ENCODE measurements at places on chromosomes 5 and 9.

DNA sequence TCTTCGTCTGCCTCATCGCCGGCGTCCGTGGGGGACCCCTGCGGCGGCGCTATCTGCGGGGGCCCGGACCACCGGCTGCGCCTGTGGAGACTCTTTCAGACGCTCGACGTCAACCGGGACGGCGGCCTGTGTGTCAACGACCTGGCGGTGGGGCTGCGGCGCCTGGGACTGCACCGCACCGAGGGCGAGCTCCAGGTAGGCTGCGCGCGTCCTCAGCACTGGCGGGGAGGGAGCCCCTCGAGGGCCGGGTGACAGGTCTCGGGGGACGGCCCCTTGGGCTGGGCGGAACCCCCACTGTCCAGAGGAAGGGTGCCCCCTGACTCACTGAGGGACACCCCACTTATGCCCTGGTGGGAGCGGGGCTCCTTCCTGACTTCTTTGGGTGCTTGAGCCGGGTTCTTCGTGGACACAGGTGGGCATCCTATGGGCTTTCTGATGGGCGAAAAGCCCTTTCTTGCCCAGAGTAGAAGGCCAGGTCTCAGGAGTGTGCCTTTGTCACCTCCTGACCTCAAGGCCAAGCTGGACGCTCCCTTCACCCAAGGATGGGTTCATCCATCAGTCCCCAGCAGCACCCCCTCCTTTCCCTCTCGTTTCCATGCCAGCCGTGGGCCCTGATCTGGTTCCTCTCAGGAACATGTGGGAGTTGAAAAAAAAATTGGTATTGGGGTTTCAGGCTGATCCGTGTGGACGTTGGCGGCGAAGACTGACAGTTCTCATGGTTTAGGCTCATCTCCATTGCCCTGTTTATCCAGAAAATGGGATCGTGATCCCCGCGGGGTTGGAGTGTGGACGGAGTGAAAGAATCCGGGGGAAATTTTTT, 564 bp downstream of the SLC25A25 start:
- no peak for DNase-seq

DNA sequence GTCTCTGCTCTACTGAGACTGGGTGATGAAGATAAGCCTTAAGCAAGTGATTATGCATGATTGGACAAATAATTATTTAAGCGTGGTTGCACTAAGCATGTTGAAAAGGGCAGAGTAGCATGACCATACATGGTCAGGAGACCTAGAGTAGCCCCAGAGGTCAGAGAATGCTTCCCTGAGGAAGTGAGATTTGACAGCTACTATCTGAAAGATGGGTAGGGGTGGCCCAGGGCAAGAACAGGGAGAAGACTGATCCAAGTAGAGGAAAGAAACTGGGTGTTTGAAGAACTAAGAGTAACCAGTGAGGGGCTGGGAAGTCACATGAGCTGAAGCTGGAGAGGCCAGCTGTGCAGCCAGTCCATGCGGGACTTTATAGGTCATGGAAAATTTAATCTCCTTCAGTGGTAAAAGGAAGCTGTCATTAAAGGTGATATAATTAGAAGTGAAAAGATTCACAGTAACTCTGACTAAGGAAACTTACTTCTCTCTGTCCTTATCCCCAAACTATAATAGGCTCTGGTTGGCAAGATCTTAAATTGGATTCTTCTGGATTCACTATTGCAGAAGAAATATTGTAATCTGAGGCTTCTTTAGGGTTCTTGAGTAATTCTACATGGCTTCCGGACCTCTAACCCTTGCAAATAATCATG, 35.2 kb downstream of the YIPF5 start:
- no peak for DNase-seq

GRCh38 chr5:141822144-141822543, 56.1 kb downstream of the PCDH1 start:
- DNase-seq, result peak; percentile 44

DNA sequence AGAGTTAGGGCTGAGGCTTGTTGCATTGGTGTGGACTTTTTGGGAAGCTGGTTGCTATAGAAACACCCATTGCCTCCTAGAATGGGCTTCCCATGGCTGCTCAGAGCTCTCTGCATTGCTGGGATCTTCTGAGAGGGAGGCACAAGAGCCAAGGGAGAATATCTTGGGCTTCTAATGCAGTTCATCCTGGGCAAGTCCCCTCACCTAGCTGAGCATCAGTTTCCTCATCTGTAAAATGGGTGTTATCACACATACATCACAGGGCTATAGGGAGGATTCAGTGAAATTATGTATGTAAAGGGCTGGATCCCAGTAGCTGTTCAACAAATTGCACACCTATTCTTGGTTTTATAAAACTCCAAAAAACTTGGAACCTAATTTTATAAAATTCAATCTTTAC, 106.1 kb upstream of the ALDH1B1 start:
- no peak for DNase-seq

GRCh38 chr9:26891726-26892125, 876 bp downstream of the CAAP1 start:
- DNase-seq, result no peak

- no peak for DNase-seq
Observed at GRCh38 chr5:149404746-149405549, 25.9 kb upstream of the IL17B start.

GRCh38 chr5:38715696-38716095, 130.1 kb upstream of the OSMR start:
- DNase-seq, result peak; percentile 69

DNA sequence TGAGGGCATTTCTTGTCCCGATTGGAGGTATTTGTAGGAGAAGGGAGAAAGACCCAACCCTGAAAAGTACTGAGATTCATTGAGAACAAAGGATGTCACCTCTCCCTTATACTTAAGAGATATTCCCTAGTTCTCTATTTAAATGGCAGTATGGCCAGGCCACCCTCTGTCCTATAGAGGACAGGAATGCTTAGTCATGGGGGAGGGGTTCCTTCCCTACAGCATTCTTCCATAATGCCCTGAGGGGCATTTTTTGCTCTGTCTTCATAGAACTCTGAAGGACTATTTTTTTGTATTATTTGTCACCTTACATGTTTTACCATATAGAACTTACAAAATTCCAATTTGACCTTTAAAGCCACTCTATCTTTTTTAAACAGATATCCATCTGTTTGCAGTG, 176.3 kb downstream of the TMEM161B start:
- DNase-seq, result no peak

DNA sequence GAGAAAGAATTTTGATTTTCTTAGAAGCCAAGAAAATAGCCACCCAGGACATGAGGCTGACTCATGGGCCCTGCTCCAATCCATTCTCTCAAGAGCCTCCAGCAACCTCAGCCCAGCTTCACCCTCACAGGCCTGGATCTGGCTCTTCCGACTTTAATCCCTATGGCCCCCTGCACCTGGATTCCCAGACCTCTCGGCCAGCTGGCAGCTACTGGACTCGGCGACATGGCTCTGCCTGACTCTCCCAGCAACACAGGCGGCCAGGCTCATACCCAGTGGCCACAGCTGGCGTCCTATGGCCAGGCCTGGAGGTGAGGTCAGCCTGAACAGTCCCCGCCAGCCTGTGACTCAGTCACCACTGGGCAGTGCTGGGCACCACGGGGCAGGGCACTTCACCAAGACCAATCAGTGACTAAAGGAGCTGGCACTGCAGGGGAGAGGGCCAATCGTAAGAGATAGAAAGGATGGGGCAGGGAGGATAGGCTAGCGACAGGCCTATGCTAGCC, 6.2 kb upstream of the PDLIM4 start:
- no peak for DNase-seq

DNA sequence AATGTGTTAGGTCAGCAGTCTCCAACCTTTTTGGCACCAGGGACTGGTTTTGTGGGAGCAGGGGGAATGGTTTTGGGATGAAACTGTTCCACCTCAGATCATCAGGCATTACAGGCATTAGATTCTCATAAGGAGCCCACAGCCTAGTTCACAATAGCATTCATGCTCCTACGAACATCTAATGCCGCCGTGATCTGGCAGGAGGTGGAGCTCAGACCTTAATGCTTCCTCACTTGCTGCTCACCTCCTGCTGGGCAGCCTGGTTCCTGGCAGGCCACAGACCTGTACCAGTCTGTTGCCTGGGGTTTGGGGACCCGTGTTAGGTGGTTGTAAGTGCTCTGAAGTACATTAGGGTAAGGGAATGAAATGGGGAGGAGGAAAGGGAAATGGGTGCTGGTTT, 9.7 kb upstream of the CTNNA1 start:
- no peak for DNase-seq

- DNase-seq, result no peak
Observed at GRCh38 chr5:36369219-36369690, 67.6 kb upstream of the RANBP3L start.

GRCh38 chr5:17224858-17225511, 7.6 kb downstream of the BASP1 start:
- DNase-seq, result no peak

DNA sequence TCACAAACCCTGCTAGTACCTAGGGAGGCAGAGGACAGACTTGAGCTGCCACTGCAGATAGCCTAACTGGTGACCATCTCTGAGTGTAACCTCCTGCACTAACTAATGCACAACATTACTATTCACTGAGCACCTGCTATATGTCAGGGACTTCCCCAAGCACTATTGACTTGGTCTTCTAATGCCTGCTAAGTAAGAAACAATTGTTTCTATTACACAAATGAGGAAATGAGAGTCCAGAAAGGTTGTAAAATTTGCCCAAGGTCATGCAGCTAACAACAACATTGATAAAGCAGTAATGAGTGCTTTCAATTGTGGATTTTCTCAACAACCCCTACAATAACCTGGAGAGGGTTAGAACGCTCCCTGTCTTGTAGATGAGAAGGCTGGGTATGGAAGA, 183.7 kb downstream of the ZNF462 start:
- no peak for DNase-seq

- DNase-seq, result no peak
Observed at GRCh38 chr5:1502046-1502736, 21.6 kb downstream of the LPCAT1 start.

DNA sequence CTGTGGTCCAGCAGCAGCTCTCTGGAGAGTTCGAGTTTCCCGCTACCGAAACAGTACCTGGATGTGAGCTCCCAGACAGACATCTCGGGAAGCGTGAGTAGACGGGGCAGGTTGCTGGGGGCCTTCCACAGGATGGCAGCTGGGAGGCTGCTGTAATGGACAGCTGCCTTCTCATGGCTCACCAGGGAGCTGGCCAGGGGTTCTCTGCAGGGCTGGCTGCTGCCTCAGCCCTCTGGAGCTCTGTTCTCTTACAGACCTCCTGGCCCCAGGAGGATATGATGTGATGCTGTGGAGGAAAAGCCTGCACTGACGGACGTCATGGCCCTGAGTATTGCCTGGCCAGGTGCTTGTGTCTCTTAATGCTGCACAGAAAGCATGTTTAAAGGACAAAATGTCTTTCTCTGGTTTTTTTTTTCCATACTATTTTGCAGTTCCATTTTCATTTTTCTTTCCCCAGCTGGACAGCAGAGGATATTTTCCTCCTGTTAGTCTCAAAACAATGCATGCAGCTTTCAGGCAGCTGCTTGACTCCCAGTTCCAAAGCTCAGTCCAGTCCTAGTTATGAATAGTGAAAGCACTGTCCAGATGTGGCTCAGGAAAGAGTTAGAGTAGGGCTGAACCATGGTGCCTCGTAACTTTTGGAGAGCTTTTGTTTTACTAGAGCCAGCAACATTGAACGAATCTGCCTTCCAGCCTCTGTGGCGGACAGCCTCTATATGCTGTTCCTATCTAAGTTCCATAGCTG, 77.5 kb upstream of the RARS1 start:
- DNase-seq, result no peak

DNA sequence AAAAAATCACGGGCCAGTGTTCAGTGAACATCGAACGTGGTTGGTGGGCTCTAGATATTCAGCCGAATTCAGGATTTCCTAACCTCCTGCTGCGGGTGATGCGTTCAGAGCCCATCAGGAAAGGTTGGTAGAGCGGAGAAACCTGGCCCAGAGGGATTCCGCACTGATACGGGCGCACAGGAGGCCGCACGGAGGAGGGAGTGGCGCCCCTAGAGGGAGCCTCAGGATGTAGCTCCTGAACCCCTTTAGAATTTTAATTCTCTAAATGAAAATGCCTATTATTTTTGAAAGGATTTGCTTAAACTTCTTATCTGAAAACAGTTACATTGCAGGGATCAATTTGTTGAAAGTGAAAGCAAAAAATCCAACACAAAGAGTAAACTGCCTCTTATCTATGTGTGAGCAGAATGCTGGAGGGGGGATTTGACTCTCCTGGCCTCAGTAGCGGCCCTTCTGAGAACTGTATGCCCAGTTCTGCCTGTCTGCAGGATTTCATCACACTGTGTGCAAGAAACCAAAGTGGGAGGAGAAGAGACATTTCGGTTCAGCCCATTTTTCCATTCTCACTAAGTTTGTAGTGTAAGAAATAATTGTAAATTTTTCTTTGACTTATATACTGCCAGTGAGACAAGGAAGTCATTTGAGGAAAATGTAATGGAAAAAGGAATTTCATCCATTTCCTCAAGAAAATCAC, 75.9 kb downstream of the TENT4A start:
- DNase-seq, result no peak

GRCh38 chr9:21075484-21075883, 2.3 kb downstream of the IFNB1 start:
- no peak for DNase-seq

GRCh38 chr9:120583958-120584369, 4.0 kb upstream of the CDK5RAP2 start:
- DNase-seq, result peak; percentile 97
